Right kidney (tissue), 9 donors: ENCODE measurements at places on chromosomes 4 and X.

DNA sequence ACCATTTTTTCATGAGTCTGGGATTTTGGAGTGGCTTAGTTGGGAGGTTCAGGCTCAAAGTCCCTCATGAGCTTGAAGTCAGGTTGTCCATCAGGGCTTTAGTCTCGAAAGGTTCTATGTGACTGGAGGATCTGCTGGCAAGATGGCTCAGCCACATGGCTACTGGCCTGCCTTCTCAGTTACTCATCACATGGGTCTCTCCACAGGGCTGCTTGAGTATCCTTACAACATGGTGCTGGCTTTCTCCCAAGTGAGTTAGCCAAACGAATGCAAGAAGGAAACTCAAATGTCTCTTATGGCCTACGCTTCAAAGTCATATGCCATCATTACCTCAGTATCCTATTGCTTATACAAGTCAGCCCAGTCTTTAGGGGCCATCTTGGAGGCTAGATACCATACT is 106.3 kb upstream of the VCX3B start:
- DNase-seq = no peak

GRCh38 chr4:55707507-55707906 is 71.4 kb upstream of the NMU start:
- no peak for DNase-seq

DNA sequence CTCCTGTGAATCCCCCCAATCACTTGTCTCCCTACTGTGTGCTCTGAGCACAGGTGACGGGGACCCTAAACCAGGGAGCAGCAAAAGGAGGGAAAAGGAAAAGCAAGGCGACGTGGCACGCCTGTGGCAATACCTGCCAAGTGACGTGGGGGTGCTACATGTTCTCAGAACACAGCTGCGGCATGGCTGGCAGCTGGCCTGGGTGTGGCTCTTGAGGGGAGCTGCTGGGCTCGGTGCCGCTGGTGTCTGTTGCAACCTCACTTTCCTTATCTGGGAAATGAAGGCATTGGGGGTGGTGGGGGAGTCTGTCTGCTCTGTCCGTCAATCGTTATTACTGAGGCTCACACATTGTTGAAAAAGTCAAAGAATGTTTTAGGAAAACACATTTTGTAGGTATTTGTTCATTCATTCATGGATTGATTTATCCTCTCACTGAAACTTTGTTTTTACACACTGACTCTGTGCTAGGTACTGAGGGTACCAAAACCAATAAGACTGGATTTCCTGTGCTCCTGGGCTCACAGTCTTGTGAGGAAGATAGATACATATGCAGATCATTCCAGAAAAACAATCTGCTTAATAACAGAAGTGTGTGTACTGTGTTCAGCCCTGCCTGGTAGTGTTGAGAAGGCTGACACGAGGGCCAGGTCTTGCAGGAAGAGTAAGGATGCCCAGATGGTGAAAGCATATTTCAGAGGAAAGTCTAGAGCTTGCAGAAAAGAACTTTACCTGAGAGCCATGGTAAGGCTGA is 217.6 kb downstream of the PTTG2 start:
- DNase-seq = no peak

GRCh38 chr4:17884511-17884910 is 73.7 kb downstream of the NCAPG start:
- no peak for DNase-seq
